ENCODE measurements at places on chromosomes 12 and 14.

DNA sequence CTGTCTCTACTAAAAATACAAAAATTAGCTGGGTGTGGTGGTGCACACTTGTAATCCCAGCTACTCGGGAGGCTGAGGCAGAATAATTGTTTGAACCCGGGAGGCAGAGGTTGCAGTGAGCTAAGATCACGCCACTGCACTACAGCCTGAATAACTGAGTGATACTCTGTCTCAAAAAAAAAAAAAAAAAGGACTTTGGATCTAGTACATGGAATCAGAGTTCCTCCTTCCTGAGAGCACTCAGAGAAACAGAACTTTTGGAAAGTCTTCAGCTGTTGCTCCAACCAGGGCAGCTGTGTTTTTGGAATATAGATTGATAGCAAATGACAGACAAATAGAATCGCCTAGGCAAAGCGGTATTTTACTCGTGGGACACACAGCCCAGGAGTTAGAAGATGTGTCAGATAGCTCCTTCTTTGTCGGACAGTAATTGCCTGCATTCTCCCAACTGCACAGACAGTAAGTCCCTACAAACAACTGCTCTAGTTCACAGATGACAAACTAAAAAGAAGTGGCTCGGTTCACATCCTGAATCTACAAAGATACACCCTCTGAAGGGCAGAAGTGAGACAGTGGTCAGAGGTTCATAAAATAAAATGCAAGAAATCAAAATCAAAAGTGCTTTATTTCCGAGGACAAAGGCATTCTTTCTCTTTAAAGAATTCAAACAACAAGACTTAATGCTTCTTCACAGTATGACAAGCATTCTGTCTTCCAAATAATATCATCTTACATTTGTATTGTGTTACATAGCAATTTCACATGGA is 17.1 kb upstream of the NEK9 start:
- no peak for DNase-seq

GRCh38 chr12:99528478-99528877 is 119.1 kb upstream of the GARIN6 start:
- DNase-seq = no peak

- no peak for DNase-seq
Measured at GRCh38 chr12:2082321-2082720, 29.5 kb downstream of the CACNA1C start.

- DNase-seq = no peak
Measured at GRCh38 chr14:100341301-100342031, 18.3 kb downstream of the SLC25A47 start.

GRCh38 chr12:51000245-51000644 is 25.9 kb downstream of the SLC11A2 start:
- no peak for DNase-seq

DNA sequence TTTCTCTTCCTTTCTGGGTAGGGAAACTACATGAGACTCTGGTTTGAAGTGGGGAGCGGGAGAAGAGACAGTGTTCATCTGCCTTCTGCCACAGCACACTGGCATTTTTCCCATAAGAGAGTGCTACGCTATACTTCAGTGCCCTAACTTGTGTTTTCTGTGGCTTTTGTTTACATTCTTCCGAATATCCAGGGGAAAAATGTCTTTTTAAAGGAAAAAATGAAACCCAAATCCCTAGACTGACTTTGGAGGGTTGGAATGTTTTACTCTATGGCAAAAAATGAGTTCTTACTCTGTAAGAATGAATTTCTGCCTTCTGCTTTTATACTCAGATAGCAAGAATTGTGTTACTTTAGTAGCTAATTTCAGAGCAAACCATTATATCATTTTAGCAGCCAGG is 88.1 kb upstream of the TMEM263 start:
- no peak for DNase-seq

- no peak for DNase-seq
Measured at GRCh38 chr14:69719501-69719951, 47.4 kb upstream of the SRSF5 start.

- DNase-seq = no peak
Measured at GRCh38 chr12:76276499-76277151, 71.6 kb downstream of the BBS10 start.

- DNase-seq = no peak
Measured at GRCh38 chr12:53972722-53973235, at the start of gene HOXC11. TSS of gene HOXC11 (plus strand) at chr12:53973126. CDS start at chr12:53973242, 116 bp downstream.

DNA sequence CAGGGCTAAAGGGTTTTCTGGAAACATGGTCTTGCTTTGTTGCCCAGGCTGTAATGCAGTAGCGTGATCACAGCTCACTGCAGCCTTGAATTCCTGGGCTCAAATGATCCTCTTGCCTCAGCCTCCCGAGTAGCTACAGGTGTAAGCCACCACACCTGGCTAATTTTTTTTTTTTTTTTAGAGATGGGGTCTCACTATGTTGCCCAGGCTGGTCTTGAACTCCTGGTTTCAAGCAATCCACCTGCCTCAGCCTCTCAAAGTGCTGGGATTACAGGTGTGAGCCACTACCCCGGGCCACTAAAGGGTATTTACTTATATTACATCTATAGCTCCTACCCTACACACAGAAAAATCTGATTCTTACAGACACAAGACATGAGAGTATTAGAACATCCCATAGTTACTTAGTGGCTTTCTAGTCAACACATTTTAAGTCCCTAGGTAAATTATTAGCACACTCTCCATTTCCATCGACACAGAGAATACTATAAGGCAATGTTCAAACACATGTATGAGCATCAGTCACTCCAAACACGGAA is 6.2 kb upstream of the DCAF11 start:
- DNase-seq = no peak

GRCh38 chr12:68623984-68624383 is 13.3 kb downstream of the RAP1B start:
- no peak for DNase-seq

GRCh38 chr14:90820958-90821357 is 4.7 kb upstream of the TTC7B start:
- DNase-seq = no peak

DNA sequence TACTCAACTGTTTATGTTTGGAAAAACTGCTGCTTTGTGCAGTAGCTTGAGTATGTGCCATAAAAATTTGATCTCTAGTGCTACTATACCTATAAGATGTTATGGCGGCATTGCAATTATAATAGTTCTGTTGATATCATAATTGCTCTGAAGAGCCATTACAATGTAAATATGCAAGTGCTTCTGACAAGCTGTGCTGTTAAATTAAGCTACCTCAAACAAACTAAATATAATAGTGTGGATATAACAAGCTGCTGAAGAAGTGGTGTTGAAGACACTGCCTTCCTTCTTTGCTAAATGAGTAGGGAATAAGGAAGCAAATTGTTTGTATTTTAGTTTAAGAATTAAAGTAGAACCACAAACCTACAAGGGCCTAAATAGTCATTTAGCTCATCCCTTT is 301.0 kb upstream of the MIS18BP1 start:
- peak; percentile 17 for DNase-seq

DNA sequence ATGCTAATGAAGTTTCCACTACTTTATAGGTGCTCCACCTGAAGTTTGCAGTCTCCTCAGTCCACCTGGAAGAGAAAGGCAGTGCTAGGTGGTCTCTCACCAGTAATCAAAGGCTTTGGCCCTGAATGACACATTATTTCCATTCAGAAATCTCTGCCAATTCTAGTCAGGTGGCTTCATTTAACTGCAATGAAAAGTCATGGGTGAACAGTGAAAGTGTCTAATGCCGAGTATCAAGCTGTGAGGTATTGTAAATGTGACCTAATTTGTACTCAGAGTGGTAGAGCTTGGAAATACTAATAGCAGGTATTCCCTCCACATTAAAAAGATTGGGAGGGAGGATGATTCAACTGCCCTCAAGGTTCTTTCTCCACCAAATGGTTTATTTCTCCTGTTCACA is 220.9 kb upstream of the LRFN5 start:
- DNase-seq = no peak

- DNase-seq = no peak
Measured at GRCh38 chr12:10558301-10558700, 52.6 kb downstream of the EIF2S3B start.

DNA sequence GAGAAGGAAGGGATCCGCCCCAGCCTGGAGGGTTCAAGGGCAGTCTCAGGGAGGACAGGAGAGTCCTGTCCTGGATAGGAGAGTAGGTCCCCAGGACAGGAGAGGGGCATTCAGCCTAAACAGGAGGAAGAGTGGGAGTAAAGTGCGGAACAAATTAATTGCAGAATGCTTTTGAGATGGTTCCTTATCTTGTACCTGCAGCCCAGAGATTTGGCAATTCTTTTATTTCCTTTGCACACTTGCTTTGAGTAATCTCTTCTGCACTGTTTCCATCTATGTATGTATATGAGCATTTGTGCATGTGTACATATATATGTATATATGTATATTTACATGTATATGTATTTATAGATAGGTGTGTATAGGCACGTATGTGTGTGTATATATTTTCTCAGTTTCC is 22.7 kb downstream of the PLEK2 start:
- DNase-seq = no peak

DNA sequence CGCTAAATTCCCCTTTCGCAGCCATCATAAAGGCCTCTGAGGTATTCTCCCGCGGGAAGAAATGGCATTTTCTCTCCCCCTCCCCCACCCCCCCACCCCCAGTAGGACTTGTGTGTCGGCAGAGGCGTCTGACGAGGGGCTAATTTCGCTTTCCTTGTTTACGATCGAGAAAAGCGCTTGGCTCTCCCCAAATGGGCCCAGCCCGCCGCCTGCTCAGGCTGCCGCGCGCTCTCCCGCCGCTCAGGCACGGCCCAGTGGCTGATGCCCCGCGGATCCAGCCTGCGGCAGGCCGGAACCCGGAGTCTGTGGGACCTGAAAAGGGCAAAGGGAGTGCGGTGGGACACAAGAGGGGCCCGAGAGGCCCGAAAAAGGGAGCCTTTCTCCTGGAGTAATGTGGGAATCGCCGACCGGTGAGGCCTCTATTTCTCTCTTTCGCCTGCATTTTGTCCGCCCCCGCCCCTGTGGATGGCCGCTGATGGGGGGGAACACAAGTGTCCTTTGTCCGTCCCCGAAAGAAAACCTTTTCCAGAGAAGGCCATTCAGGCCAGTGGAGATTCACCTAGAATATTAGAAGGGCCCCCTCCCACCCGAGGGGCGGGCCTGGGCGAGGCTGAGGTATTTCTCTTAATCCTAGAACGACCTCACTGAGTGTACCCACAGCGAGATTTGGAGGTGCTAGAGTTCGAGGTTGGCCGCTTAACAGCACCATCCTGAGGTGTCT is 9.0 kb upstream of the HOXC6 start:
- DNase-seq = no peak

DNA sequence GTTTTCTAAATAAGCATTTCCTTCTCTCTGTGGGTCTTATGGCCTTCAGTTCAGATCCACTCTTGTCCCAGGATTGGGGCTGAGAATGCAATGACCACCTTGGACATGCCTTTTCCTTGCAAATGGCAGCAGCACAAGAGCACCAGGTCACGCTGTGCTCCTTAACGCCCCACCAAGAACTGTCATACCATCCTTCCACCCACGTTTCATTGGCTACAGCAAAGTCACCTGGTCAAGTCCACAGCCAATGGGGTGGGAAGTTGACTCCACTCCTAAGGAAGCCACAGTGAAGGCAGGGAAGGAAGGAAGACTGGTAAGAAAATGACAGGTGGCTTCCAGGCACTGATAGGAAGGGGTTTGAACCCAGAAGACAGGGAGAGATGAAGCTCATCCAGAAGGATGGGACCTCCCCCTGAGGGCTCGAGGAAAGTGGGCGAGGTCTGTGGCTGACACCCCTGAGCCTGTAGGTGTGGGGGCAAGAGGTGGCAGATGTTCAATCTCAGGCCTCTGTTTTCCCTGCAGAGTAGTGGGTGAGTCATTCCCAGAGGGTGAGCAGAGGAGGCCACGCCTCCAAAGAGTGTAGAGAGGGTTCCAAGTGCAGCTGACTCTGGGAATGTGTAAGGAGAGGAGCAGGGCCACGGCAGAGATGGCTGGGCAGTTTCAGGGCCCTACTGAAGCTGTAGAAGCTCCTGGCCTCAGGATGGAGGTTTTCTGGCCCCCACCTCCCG is 113.5 kb upstream of the VRK1 start:
- no peak for DNase-seq

GRCh38 chr14:80718940-80719339 is 222.6 kb downstream of the CEP128 start:
- no peak for DNase-seq

DNA sequence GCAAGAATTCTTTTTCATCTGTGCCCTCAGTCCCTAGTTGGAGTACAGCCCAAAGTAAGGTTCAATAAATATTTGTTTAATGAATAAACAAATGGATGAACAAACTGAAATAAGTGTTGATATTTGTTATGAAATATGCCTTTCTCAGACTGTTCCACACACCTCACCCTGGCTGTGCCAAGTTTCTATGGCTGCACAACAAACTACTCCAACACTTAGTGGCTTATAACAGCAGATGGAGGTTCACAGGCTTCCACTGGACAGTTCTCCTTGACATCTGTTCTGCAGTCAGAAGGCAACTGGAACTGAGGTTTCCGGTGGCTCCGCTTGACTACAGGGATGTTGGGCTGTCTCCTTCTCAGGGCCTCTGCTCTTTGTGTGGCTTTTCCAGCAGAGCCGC is 197.1 kb downstream of the RGS6 start:
- no peak for DNase-seq

- no peak for DNase-seq
Measured at GRCh38 chr14:99754141-99755067, 38.8 kb upstream of the EML1 start.

- peak; percentile 35 for DNase-seq
Measured at GRCh38 chr12:30822385-30823155, 67.8 kb upstream of the CAPRIN2 start.

DNA sequence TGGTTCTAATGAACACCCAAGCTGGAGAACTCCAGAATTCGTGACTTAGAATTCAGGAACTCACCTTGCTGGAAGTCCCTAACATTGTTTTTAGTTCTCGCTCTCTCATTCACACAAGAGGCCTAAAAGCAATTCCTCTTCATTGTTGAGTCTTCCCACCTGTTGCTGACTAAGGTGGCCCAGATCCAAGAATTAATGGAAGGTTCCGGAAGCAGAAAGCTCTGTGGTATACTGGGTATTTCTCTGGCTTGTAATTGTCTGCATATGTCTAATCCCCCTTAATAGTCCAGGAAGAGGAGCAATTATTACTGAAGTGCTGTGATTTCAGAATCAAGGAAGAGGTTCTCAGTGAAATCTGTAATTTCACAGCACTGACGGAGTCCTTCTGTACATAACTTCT is 31.4 kb downstream of the TMEM233 start:
- DNase-seq = no peak

DNA sequence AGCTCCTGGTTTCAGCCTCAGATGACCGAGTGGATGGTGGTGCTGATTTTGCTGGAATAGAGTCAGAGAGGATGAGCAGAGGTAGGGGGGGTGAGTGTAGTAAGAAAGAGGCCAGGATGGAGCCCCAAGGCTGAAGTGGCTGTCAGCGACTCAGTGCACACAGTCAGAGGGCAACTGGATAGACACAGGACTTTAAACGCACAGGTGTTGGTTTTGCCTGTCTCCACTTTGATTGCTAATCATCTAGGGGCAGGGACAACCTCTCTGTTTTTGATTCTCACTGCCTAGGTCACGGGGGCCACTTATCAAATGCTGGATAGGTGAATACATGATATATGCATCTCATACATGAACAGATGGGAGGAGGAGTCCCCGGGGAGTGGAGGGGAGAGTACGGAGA is 99.5 kb downstream of the EGLN3 start:
- DNase-seq = no peak

GRCh38 chr12:5507401-5507935 is 75.6 kb downstream of the NTF3 start:
- no peak for DNase-seq
